ENCODE measurements at places on chromosomes 1 and 21.

GRCh38 chr1:193590102-193590501 lies 403.7 kb upstream of the B3GALT2 start:
- no peak for DNase-seq

DNA sequence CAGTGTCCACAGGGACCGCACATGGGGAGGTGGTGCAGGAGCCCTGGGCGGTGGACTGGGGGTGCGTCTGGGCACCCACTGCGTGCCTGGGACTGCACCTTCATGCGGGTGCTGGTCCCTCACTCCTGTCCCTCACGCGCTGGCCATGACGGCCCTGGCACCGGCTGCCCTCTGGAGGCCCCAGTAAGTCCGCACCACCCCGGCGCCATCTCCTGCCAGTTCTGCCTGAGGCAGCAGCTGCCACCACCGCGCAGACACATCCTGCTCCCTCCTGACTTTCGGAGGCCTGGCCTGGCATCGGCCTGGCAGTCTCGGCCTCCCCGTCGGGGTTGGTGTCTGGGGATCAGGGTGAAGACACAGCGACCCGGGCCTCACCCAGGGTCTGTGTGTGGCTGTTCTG lies 64.8 kb downstream of the MORN1 start:
- no peak for DNase-seq

- DNase-seq, result peak; percentile 21
Measured at GRCh38 chr1:234978397-234979295, 150.0 kb downstream of the TOMM20 start.

- DNase-seq, result no peak
Measured at GRCh38 chr1:31633117-31633516, 11.6 kb downstream of the PEF1 start.

DNA sequence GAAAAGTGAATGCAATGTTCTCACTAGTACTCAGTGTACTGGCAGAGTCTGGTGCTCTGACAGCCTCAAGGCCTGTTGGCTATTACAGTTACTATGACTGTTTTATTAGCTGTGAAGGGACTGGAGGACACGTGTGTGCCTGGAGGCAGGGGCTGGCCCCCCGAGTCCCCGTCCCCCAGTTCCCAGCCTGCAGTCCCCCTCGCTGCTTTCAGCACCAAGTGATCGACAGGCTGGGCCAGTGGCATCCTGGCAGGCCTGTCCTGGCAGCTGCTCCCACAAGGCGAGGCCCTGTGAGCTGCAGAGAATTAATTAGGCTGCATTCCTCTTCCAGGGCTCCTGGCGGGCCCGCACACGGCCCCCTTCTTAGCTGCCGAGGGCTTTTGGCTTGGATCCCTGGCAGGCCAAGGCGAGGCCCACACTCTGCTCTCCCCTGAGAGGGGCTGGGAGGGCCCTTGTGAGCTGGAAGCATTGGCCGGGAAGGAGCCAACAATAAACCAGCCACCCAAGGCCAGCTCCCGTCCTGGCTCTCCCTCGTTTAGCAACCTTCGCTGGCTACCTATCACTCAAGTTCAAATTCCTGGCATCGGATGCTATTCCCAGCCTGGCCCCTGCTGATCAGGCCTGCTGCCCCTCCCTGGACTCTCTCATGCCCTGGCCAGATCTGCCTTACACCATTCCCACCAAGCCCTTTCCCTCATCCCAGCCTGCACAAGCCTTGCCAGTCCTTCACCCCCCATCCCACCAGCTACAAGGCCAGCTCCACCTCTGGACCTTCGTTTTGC lies 9.8 kb downstream of the EDN2 start:
- no peak for DNase-seq

GRCh38 chr1:17523321-17524041 lies 16.0 kb upstream of the ARHGEF10L start:
- DNase-seq, result no peak

DNA sequence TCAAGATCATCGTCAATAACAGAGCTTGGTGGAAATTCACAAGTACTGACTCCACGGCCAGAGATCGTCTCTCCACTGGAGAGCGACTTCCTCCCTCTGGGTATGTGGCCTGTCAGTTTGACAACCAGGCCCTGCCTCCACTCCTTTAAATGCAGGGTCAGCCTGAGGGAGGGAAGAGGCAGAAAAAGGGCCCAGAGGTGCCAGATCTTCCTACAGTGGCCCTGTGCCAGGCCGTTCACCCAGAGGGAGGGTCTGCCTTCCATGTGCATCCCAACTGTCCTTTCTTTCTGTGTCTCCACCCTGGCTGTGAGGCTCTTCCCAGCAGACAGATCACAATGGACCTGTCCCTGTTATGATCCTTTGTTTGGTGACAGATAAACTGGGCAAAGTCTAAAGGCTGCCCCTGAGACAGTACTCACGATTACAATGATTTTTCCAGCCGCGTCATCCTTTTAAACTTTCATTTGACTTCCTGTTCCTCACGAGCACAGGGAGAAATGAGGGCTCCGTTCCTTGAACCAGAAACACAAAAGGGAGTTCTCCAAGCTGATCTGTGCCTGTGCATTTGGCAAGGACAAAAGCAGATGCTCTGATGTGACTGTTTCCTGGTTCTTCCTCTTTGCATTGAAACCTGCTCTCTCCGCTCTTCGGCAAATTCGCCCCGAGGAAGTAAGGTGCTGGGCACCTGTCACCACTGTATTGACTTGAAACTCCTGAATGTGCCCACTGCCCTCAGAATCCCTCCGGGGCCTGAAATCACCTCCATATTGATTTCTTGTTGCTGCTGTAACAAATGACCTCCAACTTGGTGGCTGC lies 126.7 kb downstream of the PGBD5 start:
- DNase-seq, result no peak

GRCh38 chr1:174005032-174005431 lies 17.1 kb downstream of the RC3H1 start:
- DNase-seq, result no peak

Measured in activated CD4-positive, CD25-positive, alpha-beta regulatory T cell treated with anti-CD3 and anti-CD28 coated beads, Interleukin-2, amount 50 U/mL, for 16 hours (primary cell).